Aorta (tissue), 5 donors: ENCODE measurements at places on chromosomes 4 and X. TPM values are rescaled to one million over a fixed set of nuclear protein-coding genes. Genes with fewer than 3 reads are reported as not detected.

PCDH18 gene
- 36.9 TPM for total RNA-seq

GRCh38 chrX:43976205-43976604 is 3.0 kb upstream of the NDP start:
- no peak overlapping the region for H3K27ac ChIP-seq
- DNase-seq = no peak
- H3K4me3 ChIP-seq = no peak overlapping the region
- H3K4me1 ChIP-seq = no peaks in the 10 kb centered on the region

- H3K27ac ChIP-seq = no peak overlapping the region
- peak overlapping the region; percentile 12 for H3K4me3 ChIP-seq
- H3K4me1 ChIP-seq = no peaks in the 10 kb centered on the region
- H3K36me3 ChIP-seq = no peaks in the 10 kb centered on the region
Observed at GRCh38 chr4:184267673-184268583, 50.3 kb upstream of the ENPP6 start.

DNA sequence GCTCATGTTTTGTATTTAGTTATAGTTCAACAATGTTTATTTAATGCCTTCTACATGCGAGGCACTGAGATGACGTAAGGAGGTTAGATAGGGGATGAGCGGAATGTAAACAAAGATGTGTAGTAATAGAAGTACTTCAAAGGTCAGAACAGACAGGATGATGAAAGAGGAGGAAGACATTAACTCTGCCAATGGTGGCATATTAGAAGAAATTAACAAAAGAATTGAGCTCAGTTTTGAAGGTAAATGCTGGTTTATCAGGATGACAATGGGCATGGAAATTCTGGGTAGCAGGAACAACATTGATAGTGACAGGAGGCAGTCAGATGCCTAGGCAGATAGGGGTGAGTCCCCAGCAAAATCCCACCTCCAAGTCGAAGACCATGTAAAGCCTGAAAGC is 62.3 kb upstream of the PGRMC2 start:
- H3K4me1 ChIP-seq = no peaks in the 10 kb centered on the region
- H3K27ac ChIP-seq = no peak overlapping the region
- H3K36me3 ChIP-seq = no peaks in the 10 kb centered on the region
- no peak for DNase-seq
- H3K27me3 ChIP-seq = no peaks in the 10 kb centered on the region

- no peak overlapping the region for H3K27ac ChIP-seq
- DNase-seq = no peak
- no peaks in the 10 kb centered on the region for H3K4me1 ChIP-seq
- H3K4me3 ChIP-seq = no peak overlapping the region
Observed at GRCh38 chrX:120457766-120458180, 11.3 kb downstream of the LAMP2 start.
